ENCODE measurements at places on chromosomes 1 and 21.

DNA sequence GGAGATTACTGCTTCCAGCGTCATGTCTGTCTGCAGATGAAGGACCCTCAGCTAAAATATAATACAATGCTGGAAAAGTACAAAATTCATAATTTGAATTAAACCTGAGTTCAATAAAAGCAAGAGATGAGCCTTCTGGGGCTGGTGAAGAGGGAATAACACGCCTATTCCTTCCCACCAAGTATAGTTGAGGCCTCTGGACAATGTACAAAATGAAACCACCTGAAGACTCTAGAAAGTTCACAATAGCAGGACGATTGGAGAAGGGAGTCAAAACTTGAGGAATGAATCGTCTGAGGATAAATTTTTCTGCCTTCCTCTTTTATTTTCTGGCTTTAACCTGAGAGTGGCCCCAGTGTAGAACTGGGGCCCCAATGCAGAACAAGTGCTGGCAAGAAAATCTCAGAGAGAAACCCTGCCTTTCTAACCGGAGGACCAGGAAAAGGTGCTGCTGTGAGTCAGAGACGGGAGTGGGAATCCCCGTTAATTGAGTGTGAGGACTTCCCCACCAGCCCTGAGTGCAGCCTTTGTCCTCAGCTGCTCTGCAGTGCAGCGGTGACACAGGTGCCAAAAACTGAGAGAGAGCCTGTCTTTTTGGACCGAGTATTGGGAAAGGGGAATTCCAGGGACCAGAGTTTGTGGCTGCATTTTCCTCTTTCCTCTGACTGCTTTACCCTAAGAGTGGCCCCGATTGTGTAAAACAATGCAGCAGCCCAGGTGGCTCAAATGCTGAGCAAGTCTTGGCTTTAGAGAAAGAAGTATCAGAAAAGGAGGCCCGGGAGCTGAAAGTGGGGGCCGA, 264.9 kb downstream of the DYRK1A start:
- no peak for DNase-seq

DNA sequence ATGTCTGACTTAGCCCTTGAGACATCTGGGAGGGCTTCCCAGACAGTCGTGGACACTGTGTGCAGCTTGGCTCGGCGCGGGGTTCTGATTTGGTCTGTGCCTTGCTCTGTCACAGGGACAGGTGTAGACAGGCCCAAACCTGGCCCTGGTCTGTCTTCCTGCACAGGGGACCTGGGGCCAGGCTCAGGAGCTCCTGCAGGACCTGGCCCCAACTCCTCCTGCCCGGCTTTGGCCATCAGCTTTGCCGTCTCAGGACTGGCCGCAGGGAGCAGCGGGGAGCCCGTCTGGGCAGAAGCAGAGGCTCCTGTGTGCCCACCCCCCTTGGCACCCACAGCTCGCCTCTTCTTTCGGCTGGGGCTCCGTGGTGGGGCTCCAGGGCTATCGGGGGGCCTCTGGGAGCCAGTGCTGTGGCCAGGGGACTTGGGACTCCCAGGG, 1.7 kb downstream of the PERM1 start:
- no peak for DNase-seq

GRCh38 chr1:87202922-87203655, 125.6 kb upstream of the LMO4 start:
- no peak for DNase-seq

- DNase-seq, result no peak
Observed at GRCh38 chr1:243390162-243390791, 134.4 kb downstream of the SDCCAG8 start.

- DNase-seq, result no peak
Observed at GRCh38 chr21:41411449-41412089, 14.5 kb upstream of the MX1 start.

- no peak for DNase-seq
Observed at GRCh38 chr1:14371771-14372497, 226.6 kb upstream of the KAZN start.

DNA sequence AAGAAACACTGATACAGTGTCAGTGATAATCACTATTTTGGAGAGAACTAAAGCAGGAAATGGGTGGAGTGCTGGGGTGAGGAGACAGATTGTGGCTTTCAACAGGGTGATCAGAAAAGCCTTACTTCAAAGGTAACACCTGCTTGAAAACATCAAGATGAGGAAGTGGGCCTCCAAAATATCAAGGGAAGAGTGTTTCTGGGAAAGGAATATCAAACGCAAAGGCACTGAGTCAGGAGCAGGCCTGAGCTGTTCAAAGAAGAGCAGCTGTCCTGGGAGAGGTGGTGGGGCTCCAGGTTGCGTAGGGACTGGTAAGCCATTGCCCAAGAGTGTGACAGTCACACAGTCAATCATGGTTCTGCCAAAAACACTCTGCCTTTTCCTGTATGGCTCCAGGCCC, 47.1 kb upstream of the ATP1A1 start:
- no peak for DNase-seq

DNA sequence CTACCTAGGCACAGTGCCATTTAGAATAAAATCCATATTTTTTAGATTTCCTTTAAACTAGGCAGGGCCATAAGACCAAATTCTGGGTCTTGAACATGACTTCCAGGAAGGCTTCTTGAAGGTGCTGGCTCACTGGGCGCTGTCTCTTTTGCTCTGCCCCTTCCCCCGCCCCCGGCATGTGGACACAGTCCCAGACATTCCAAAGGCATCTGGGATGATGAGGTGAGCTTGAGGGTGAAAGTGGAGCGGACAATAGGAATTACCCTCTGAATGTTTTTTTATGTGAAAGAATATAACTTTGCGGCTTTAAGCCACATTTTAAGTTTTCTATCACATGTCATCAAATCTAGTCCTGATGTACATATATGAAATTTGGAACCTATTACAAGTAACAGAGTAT, 29.4 kb downstream of the RWDD3 start:
- no peak for DNase-seq

GRCh38 chr1:115373305-115373704, 35.3 kb upstream of the NGF start:
- no peak for DNase-seq

Measured in amygdala (tissue), 56 donors.